Stimulated activated CD4-positive, alpha-beta T cell treated with anti-CD3 and anti-CD28 coated beads, Interleukin-2, amount 100 ng/mL, for 4 hours (primary cell): ENCODE measurements at places on chromosomes 13 and 19.

- DNase-seq = no peak
Measured at GRCh38 chr19:19740755-19741154, 7.8 kb upstream of the ZNF14 start.

DNA sequence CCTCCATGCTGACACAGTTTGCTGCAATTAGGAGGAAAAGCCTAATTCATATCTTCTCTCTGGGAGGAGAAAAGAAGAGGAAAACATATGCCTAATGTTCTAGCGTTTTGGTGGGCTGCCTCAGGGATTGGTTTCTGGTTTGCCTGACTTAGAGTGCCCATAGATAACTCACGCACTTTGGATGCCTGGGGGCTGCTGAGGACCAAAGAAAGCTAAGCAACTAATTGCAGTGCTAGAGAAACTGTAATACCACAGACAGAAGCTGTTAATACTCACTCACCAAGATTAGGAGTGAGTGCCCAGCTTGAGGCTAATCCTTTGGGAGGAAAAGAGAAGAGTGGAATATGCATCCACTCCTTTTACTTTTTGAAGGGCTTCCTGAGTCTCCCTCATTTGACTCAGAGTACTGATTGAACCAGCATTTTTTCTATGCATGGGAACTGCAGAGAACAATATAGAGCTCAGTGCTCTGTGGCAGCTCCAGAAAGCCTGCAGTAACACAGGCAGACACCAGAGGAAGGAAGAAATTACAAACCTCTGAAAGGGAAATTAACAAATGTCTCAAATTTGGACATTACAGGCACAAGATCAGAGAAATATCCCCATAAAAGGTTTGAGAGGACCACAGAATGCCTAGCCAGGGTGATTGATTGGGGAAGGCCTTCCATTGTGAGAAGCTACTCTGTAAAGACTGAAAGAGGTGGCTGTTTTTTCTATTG lies 666.4 kb downstream of the OLFM4 start:
- DNase-seq = no peak

DNA sequence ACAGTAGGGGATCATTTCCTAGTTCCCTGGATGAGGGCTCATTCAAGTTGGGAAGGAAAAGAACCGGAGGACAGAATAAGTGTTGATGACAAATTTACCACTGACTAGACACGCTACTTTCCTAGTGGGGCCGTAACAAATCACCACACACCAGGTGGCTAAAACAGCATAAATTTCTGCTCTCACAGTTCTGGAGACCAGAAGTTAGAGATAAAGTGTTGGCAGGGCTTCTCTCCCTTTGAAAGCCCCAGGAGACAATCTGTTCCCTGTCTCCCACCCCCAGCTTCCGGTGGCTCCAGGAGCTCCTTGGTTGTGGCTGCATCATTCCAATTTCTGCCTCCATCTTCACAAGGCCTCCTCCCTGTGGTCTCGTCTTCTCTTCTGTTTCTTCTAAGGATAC lies 65.4 kb upstream of the ARGLU1 start:
- DNase-seq = no peak

GRCh38 chr19:5484398-5485285 lies 29.4 kb downstream of the ZNRF4 start:
- no peak for DNase-seq

GRCh38 chr13:85436029-85436428 lies 363.2 kb downstream of the SLITRK6 start:
- DNase-seq = no peak

DNA sequence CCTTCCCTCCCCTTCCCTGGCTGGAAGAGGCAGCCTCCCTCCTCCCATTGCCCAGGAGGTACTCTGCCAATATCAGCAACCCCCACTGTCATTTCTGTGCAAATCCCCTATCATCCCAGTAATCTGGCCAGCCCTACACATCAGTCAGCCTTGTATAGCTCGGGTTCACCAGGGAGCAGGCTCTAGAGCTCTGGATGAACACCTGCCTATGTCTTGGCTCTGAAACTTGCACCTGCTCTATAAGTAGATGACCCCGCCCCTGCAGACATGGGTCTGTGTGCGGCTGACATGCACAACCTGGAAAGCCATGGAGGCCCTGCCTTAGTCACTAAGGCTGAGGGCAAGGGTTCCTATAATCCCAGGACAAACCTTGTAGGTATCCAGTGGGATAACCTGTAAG lies 1042.9 kb downstream of the UQCRFS1 start:
- DNase-seq = no peak

DNA sequence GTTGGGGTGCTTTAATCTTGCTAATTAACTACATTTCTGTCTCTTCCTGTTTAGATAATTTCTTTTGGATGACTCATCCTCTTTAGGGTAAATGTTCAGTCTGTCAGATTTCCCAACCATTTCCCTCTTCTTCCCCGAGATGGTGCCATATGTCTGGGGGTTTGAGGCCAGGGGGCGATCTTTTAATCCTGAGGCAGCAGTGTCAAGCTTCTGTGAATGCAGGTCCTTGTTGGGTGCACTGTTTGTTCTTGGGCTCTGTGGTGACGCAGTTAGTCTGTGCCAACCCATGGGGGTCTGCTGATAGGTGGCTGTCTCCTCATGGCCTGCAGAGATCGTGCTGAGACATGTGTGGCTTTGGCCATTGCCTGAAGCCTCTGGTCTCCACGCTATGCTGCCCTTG lies 420.4 kb downstream of the NDFIP2 start:
- DNase-seq = no peak

DNA sequence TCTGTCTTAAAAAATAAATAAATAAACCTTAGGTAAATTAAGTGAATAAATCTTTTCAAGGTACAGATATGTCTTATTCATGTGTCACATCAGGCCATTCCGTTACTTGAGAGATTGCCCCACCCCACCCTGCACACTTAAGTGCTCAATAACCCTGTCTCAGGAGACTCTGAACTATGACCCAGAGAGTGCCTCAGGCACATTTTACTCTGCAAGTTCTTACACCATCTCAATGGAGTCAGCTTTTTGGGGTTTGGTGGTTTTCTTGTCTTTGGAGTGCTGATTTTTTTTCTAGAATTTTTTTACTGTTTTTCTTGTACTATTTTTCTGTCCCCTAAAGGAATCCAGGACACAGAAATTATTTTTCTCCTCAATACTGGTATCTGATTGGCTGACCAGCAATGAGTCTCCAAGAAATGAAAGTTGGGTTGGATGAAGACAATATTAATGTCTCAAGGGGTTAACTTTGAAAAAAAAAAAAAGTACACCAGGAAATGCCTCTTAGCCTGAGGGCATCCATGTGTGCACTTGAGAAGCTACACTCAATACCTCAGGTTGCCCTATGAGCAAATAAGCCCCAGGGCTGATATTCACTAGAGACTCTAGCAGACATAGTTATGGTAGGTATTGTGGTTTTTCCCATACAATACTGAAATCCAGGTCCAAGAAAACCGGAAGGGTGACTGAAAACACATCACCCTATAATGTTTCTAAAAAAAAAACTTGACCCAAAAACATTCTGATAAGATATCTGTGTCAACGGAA lies 114.6 kb upstream of the ZNF91 start:
- no peak for DNase-seq

GRCh38 chr13:108026680-108027410 lies 188.5 kb downstream of the LIG4 start:
- DNase-seq = no peak

- no peak for DNase-seq
Measured at GRCh38 chr13:97077341-97077740, 83.1 kb upstream of the OXGR1 start.

- no peak for DNase-seq
Measured at GRCh38 chr19:2242092-2242537, 5.5 kb downstream of the SF3A2 start.

GRCh38 chr13:44573071-44573470 lies 3.1 kb downstream of the TSC22D1 start:
- DNase-seq = no peak

DNA sequence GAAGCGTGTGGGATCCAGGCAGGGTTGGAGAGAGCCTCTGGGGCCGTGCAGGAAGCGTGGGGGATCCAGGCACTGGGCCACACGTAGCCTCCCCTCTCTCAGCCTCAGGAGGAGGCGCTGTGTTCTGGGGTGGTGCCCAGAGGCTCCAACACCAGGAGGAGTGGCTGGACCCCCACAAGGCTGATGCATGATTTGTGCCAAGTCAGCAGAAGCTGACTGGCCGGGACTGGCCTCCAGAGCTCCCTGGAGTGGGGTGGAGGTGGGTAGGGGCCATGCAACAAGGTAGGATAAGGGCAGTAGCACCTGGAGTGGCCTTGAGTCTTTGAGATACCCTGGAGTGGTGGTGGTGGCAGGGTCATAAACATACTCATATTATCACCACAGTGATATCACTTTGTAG lies 75.3 kb downstream of the ERICH6B start:
- DNase-seq = no peak

GRCh38 chr13:98776644-98777043 lies 24.2 kb upstream of the SLC15A1 start:
- DNase-seq = no peak
